ENCODE measurements at places on chromosomes 11 and 22.
A peak's percentile ranks its signal among the peaks of the same experiment; 100 is the strongest.

GRCh38 chr11:36441610-36442208, 68.4 kb downstream of the TRAF6 start:
- H3K4me1 ChIP-seq: peaks cover 2% of the 10 kb centered on the region
- no peak overlapping the region for H3K27ac ChIP-seq
- no peaks in the 10 kb centered on the region for H3K36me3 ChIP-seq

DNA sequence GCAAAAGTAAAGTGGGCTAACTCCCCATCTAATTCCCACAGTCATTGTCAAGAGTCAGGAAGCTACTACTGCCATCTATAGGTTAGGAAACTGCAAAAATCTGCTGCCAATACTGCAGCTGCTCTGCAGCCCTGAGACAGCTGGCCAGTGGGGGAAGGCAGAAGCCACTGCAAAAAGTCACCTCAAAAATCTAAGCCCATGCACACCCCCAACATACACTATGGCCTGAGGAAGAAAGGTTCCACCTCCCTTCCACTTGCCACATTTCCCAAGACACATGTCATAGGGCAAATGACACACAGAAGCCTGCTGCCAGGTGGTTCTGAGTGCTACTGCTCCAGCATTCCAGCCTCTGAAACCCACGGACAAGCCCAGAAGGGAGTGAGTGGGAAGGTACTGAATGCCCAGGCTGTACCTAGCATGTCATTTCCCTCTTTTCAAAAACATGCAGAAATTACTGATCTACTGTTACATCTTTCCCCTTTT, 36.9 kb downstream of the DGCR2 start:
- peaks cover 8% of the 10 kb centered on the region for H3K4me1 ChIP-seq
- peaks cover 25% of the 10 kb centered on the region for H3K36me3 ChIP-seq
- H3K4me3 ChIP-seq: no peak overlapping the region
- no peaks in the 10 kb centered on the region for H3K27me3 ChIP-seq
- H3K27ac ChIP-seq: peak overlapping the region; percentile 16

GRCh38 chr22:31206896-31207687, 5.0 kb upstream of the LIMK2 start:
- H3K36me3 ChIP-seq: peaks cover 13% of the 10 kb centered on the region
- H3K4me3 ChIP-seq: no peak overlapping the region
- DNase-seq: no peak
- peaks cover 32% of the 10 kb centered on the region for H3K4me1 ChIP-seq
- peak overlapping the region; percentile 61 for H3K27ac ChIP-seq
- H3K27me3 ChIP-seq: no peaks in the 10 kb centered on the region

- H3K27ac ChIP-seq: no peak overlapping the region
- no peak for DNase-seq
- no peaks in the 10 kb centered on the region for H3K36me3 ChIP-seq
Observed at GRCh38 chr11:15333407-15333806, 218.7 kb downstream of the INSC start.

DNA sequence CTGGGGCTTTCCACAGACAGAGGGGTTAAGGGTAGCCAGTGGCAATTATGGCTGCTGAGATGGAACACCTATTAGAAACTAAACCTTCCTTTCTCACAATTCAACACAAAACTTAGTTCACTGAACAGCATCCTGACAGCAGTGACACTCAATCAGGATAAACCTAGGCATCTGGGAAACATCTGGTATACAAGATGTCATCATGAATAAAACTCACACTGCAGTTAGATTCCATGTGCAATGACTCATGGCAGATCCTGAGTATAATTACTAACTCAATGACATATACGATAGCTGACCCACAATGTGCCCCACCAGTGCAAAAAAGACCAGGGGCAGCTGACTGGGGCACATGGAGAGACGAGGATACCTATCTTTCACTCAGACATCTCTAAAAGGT, 17.7 kb downstream of the RBFOX2 start:
- DNase-seq: no peak
- H3K27me3 ChIP-seq: peaks cover 9% of the 10 kb centered on the region
- H3K4me3 ChIP-seq: no peak overlapping the region

GRCh38 chr11:70695086-70695960, 297.0 kb downstream of the CTTN start:
- H3K4me1 ChIP-seq: peaks cover 3% of the 10 kb centered on the region
- no peak overlapping the region for H3K27ac ChIP-seq
- no peak overlapping the region for H3K4me3 ChIP-seq
- no peaks in the 10 kb centered on the region for H3K36me3 ChIP-seq
- H3K27me3 ChIP-seq: no peaks in the 10 kb centered on the region

- no peaks in the 10 kb centered on the region for H3K4me1 ChIP-seq
- no peaks in the 10 kb centered on the region for H3K36me3 ChIP-seq
- DNase-seq: no peak
- no peak overlapping the region for H3K4me3 ChIP-seq
- no peaks in the 10 kb centered on the region for H3K27me3 ChIP-seq
Observed at GRCh38 chr22:30372915-30373314, 14.3 kb downstream of the RNF215 start.

DNA sequence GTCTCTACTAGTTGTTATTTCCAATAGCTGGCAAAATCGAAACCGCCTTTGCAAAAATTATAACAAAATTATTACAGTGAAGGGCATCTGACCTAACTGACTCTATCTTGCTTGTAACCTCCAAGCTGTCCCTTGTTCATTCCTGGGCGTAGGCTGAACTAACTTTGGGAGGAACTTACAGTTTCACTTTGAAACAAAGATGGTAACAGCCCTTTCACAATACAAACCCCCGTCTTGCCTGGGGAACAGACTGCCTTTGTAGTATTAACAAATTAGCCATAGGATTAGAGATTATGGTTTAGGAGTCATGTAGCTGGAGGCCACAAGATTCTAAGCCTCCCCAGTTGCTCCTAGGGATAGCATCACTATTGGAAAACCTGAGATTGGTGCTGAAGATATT, 131.6 kb upstream of the HSD17B12 start:
- H3K27ac ChIP-seq: no peak overlapping the region
- no peak overlapping the region for H3K4me3 ChIP-seq
- H3K36me3 ChIP-seq: no peaks in the 10 kb centered on the region
- peaks cover 2% of the 10 kb centered on the region for H3K4me1 ChIP-seq
- DNase-seq: no peak

GRCh38 chr11:20854215-20854955, 185.0 kb downstream of the NELL1 start:
- H3K4me3 ChIP-seq: no peak overlapping the region
- H3K27ac ChIP-seq: no peak overlapping the region
- DNase-seq: no peak
- no peaks in the 10 kb centered on the region for H3K4me1 ChIP-seq
- H3K36me3 ChIP-seq: no peaks in the 10 kb centered on the region

- H3K27ac ChIP-seq: no peak overlapping the region
- H3K4me3 ChIP-seq: no peak overlapping the region
- H3K4me1 ChIP-seq: no peaks in the 10 kb centered on the region
- no peaks in the 10 kb centered on the region for H3K27me3 ChIP-seq
- no peaks in the 10 kb centered on the region for H3K36me3 ChIP-seq
Observed at GRCh38 chr11:90364527-90364926, 141.7 kb upstream of the CHORDC1 start.

GRCh38 chr11:36451045-36451444, 59.0 kb downstream of the TRAF6 start:
- H3K4me3 ChIP-seq: no peak overlapping the region
- peaks cover 45% of the 10 kb centered on the region for H3K4me1 ChIP-seq
- H3K27ac ChIP-seq: peak overlapping the region; percentile 71

GRCh38 chr11:38530226-38530625, 1932.2 kb upstream of the RAG2 start:
- H3K27me3 ChIP-seq: no peaks in the 10 kb centered on the region
- no peak overlapping the region for H3K4me3 ChIP-seq
- no peak for DNase-seq

DNA sequence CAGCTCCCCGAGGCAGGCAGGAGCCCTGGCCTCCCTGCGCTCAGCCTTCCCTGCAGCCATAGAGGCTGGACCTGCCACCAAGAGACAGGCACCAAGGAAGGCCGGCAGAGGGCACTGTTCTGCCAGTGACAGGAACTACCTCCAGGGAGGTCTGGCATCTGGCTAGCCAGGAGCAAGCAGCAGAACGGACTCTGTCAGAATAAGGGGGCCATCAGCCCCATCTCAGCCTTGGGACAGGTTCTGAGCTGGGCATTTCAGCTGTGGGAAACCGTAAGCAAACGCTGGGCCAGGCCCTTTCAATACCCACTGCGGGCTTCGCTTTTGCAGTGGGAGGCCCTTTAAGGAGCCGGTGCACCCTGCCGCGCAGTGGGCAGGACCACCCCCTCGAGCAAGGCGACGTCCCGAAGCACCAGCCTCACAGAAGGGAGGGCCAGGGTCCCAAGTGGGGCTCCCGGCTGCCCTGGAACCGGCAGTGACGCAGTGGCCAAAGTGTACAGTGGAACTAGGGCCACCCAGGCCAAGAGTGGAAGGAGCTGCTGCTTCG, 18.2 kb downstream of the IFT27 start:
- H3K36me3 ChIP-seq: no peaks in the 10 kb centered on the region
- peak; percentile 83 for DNase-seq
- no peak overlapping the region for H3K4me3 ChIP-seq
- H3K4me1 ChIP-seq: peaks cover 1% of the 10 kb centered on the region

- H3K27me3 ChIP-seq: no peaks in the 10 kb centered on the region
- H3K36me3 ChIP-seq: peaks cover 15% of the 10 kb centered on the region
- H3K4me3 ChIP-seq: no peak overlapping the region
- no peak overlapping the region for H3K27ac ChIP-seq
- no peak for DNase-seq
Observed at GRCh38 chr11:9692691-9693090, 28.8 kb downstream of the SWAP70 start.

GRCh38 chr11:1131033-1131911, 26.5 kb upstream of the MUC5AC start:
- no peak overlapping the region for H3K27ac ChIP-seq
- H3K4me3 ChIP-seq: no peak overlapping the region
- no peaks in the 10 kb centered on the region for H3K36me3 ChIP-seq

- no peaks in the 10 kb centered on the region for H3K4me1 ChIP-seq
- H3K36me3 ChIP-seq: no peaks in the 10 kb centered on the region
- no peak overlapping the region for H3K4me3 ChIP-seq
Observed at GRCh38 chr11:120893440-120894201, 130.3 kb upstream of the TBCEL start.

DNA sequence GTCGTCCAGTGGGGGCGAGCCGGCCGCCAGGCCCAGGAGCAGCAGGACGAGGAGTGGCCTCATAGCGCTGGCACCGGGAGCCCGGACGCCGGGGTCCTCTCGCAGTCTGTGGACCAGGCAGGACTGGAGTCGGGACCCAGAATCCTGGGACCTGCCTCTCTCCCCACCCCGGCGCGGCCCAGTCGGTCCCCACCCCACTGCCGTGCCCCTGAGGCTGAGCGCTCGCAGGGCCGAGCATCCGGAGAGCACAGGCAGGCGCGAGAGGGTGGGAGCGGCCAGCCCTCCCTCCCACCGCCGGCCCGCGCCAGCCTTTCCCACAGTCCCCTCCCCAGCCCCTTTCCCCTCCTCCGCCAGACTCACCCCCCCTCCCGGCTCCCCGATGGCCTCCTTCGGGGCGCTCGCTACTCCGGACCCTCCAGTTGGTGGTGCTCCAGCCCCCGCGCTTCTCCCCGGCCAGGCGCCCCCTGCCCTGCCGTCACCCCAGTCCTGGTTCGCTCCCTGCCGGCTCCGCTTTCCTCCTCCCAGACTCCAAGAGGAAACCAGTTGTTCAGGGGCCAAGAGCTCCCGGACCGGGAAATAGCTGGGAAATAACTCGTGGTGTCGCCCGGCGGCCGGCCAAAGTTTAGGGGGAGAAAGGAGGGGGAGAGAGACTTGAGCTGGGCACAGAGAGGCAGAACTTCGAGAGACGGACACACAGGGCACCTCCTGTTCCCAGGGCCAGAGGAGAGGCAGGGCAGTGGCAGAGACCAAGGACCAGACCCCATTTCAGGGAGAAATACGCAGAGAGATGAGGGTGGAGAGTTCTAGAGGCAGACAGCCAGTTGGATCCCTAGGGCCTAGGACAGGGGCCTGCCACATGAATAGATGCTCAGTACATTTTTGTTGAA, at the start of gene C1QTNF5:
C1QTNF5 (minus strand) TSS at position 549 of the 887 bp plus-strand sequence; CDS start at position 63, 486 bp downstream.
- peak within 1 kb of the TSS; percentile 43 for H3K27ac ChIP-seq
- no peak for DNase-seq
- H3K36me3 ChIP-seq: peaks cover 10% of the 10 kb centered on the region
- peak within 1 kb of the TSS; percentile 14 for H3K4me3 ChIP-seq

- H3K27me3 ChIP-seq: no peaks in the 10 kb centered on the region
- no peak overlapping the region for H3K4me3 ChIP-seq
- peaks cover 29% of the 10 kb centered on the region for H3K36me3 ChIP-seq
- no peak overlapping the region for H3K27ac ChIP-seq
- H3K4me1 ChIP-seq: peaks cover 50% of the 10 kb centered on the region
Observed at GRCh38 chr11:66341502-66342126, 3.3 kb downstream of the BRMS1 start.

- H3K4me1 ChIP-seq: no peaks in the 10 kb centered on the region
- no peak overlapping the region for H3K27ac ChIP-seq
- DNase-seq: no peak
- no peak overlapping the region for H3K4me3 ChIP-seq
- no peaks in the 10 kb centered on the region for H3K27me3 ChIP-seq
Observed at GRCh38 chr11:13382751-13383150, 80.3 kb downstream of the BTBD10 start.

DNA sequence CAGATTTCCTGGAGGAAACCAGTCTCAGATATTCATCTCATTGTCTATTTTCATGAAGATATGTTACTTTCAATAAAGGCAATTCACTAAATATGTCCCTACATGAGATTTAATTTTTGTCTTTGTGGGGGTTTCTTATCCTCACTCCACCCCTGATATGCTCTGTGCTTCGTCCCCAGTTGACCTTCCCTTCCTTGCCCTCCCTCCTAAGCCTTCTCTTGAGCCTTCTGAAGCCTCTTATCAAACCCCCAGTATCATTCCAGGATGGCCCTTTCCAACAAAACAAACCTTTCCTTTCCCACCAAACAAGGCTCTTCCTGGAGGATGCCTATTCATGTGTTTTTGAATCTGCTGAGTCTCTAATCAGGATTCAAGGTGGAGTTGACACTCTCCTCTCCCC, 44.8 kb downstream of the CSNK2A3 start:
- no peak overlapping the region for H3K27ac ChIP-seq
- H3K4me1 ChIP-seq: peaks cover 12% of the 10 kb centered on the region
- peaks cover 3% of the 10 kb centered on the region for H3K36me3 ChIP-seq
- no peak for DNase-seq
- no peak overlapping the region for H3K4me3 ChIP-seq

- peak overlapping the region; percentile 87 for H3K27ac ChIP-seq
- H3K36me3 ChIP-seq: peaks cover 26% of the 10 kb centered on the region
- no peaks in the 10 kb centered on the region for H3K27me3 ChIP-seq
- DNase-seq: no peak
Observed at GRCh38 chr22:37657590-37658132, 862 bp upstream of the PDXP start.

DNA sequence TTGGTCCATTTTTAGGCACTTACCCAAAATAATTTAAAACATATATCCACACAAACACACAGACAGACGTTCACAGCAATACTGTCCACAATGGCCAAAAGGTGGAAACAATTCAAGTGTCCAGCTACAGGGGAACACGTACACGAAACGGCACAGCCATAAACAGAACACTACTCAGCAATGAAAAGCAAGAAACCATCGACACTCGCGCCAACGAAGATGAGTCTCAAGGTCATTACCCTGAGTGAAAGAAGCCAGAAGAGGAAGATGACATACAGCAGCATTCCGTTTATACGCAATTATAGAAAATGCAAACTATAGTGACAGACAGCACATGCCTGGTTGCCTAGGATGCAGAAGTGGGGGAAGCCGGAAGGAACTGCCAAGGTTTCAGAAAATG, 13.4 kb upstream of the COMT start:
- no peaks in the 10 kb centered on the region for H3K36me3 ChIP-seq
- DNase-seq: no peak
- H3K4me1 ChIP-seq: no peaks in the 10 kb centered on the region
- no peak overlapping the region for H3K4me3 ChIP-seq

All from activated CD4-positive, alpha-beta T cell treated with anti-CD3 and anti-CD28 coated beads, Interleukin-2, amount 10 ng/mL, durations not matched to agents 7 days and 5 days (primary cell).